ENCODE measurements at places on chromosomes 2 and 18.

- DNase-seq = no peak
Observed at GRCh38 chr2:189116087-189116486, 63.5 kb downstream of the COL5A2 start.

DNA sequence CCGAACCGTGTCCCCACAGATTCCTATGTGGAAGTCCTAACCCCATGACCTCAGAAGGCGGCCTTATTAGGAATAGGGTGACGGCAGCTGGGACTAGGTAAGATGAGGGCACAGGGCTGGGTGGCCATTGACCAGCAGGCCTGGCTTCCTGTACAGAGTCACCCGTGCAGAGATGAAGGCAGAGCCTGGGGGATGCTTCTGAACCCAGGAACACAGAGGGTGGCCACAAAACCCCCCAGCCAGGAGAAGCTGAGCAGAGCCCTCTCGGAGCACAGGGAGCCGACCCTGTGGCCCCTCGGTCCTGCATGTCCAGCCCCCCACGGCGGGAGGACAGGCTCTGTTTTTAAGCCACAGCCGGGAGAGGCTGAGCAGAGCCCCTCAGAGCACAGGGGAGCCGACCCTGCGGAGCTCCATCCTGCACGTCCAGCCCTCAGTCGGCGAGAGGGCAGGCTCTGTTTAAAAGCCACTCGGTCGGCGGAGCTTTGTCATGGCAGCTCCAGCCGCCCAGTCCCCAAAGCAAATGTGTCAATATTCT is 2.7 kb downstream of the PDCD1 start:
- DNase-seq = no peak

- no peak for DNase-seq
Observed at GRCh38 chr2:234240917-234241316, 190.4 kb downstream of the SPP2 start.

GRCh38 chr18:13570216-13570615 is 156.1 kb downstream of the FAM210A start:
- no peak for DNase-seq

DNA sequence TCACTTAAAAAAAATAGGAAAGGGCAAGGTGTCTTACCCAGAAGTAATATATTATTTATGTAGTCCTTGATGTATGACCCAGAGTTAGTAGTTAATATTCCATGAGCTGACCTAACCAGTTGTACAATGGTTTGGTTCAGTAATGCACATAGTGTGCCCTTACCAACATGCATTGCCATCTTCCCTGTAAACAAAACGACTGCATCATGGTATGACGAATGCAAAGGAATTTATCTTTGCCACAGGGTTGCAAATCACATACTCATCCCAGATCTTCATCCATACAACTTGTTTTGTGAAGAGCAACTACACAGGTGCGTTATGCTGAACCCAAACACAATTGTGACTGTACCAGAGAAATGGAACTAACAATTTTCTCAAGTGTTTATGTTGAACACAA is 68.9 kb upstream of the ZSWIM2 start:
- no peak for DNase-seq

DNA sequence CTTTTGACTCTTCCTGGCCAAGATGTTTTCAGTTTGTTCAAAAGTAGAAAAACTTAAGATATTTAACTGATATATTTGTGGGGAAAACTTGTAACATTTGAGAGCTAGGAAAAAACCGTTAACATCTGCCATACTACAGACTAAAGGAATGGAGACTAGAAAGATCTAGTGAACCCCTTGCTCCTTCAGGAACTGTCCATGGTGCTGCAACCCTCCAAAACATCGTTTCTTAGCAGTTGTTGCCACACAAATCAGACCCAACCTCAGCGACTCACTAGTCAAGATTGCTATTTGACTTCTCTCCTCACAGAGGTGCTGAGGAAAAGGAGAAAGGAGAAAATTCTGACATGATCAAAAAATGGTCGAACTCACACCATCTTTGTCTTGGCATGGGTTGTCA is 393.8 kb upstream of the LYPD1 start:
- DNase-seq = no peak

DNA sequence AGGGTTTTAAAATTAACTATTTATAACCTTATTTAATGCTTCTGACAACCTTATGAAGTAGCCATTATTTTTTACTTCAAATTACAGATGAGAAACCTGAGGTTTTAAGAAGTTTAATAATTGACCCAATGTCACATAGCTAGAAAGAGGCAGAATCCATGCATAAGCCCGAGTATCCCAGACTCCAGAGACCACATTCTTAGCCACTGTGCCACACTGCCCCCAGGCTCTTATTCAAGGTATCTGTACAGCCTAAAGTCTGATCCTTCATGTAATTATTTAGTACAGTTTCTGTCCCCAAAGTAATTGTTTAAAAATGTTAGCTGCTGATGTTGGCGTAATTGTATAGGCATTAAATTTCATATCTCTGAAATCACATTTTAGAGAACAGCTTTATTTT is 124.7 kb upstream of the LRRTM1 start:
- DNase-seq = no peak

Measured in stimulated activated CD8-positive, alpha-beta memory T cell treated with anti-CD3 and anti-CD28 coated beads, Interleukin-7, amount 100 ng/mL, for 4 hours (primary cell).